Activated naive CD8-positive, alpha-beta T cell treated with anti-CD3 and anti-CD28 coated beads, Interleukin-2, amount 50 U/mL, for 24 hours (primary cell): ENCODE measurements at places on chromosomes 11 and 22.

- no peak for DNase-seq
Measured at GRCh38 chr11:74532501-74533246, 39.1 kb upstream of the LIPT2 start.

- no peak for DNase-seq
Measured at GRCh38 chr11:30774496-30775232, 188.5 kb upstream of the MPPED2 start.

DNA sequence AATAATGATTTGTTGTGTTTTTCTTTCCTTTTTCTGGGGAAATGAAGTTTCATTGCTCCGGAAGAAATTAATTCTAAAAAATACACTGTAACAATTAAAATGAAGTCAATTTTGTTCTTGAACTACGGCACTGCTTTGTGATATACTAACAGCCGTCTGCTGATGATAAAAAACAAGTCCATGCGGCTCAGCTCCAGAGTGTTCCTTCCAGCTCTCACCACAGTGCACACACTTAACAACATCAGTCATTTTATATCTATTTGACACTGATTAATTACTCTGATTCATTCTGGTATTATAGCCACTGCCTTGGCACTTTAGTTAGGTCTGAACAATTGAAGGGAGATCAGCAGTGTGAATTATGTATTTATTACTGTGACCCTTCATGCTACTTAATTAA lies 97.4 kb upstream of the SLC6A5 start:
- no peak for DNase-seq

DNA sequence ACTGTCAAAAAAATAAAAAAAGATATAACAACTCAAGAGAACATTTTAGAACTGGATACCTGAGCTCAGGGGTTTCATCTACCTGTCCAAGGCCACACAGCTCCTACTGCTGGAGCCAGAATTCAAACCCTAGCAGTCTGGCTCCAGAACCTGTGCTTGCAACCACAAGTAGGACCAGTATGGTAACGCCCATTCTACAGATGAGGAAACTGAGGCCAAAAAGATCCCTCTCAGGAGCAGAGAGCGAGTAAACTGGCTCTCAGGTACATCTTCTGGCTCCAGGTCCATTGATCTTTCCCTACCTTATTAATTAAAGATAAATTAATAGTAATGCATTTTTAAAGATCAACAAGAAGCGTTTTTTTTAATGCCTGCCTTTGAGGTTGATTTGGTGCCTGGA lies 19.2 kb downstream of the P2RX3 start:
- no peak for DNase-seq

DNA sequence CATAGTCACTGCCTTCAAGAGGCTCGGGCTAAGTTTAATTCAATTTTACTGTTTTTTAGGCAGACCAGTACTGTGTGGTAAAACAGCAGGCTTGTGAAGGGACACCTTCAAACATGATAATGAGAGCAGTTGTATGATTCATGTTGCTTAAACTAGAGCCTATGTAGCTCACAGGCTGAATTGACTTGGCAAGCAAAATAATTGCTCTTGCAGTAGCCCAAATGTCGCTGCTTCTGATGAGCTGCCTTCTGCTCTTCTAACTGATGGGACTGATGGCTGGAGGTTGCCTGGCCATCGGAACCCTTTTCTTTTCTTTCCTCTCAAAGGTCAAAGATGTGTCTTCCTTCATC lies 137.6 kb downstream of the MAML2 start:
- DNase-seq = no peak
